ENCODE measurements at places on chromosomes 4 and X.

- DNase-seq = no peak
Measured at GRCh38 chr4:75036046-75036830, 103.3 kb downstream of the PARM1 start.

- no peak for DNase-seq
Measured at GRCh38 chr4:6574747-6575502, at the start of gene MAN2B2. MAN2B2 (plus strand) TSS chr4:6575189; CDS start chr4:6575211, 22 bp downstream.

DNA sequence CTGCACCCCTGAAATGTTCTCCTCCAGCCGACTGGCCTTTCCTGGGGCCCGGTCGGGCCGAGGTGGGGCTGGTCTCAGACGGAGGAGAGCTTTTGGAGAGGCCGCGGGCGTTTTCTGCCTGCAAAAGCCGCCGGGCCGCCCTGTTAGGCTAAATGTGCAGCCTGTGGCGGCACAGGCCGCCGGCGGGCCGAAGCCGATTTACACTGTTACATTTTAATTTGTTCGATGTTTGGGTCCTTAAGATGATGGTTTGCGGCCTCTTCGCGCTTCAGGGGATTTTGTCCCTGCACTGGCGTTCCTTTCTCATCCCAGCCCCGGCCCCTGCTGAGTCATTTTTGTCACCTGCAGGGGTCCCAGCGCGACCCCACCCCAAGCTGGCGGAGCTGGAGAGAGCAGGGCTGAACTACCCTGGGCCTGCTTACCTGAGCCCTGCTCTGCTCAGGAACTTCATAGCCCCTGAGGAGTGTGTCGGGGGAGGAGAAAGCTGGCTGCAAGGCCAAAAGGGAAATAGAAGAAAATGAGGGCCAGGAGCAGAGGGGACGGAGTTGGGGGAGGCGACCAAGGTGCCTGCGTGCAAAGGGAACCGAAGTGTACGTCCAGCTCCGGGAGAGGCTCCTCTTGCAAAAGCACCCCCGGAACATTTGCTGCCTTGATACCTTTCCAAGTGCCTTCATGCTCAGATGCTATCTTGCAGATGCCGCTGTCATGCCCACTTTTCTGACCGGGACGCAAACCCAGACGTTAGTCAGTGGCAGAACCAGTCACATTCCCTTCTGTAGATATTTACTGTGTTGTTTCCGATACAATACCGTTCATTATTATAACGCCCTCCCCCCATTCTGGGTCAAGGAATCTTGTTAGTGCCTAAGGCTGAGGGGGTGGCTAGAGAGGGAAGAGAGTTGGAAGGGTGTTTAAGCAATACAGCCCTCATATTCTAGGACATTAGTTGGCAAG, 977 bp upstream of the RBBP7 start:
- DNase-seq = no peak

DNA sequence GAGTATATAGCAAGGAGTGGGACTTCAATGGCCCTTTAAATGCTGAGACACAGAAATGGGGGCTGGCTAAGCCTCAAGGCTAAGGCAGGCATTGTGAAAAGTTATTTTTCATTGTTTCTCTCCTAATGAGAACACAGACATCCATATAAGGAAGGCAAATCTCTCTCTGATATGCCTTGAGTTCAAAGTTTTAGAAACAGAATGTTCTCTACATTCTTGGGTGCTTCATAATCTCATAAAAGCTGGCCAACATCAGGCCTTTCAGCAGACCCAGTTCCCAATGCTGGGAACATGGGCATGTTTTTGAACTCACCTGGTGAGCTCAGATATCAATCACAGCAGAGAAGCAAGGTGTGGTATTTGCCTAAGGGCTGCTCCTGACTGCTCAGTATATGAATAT, 19.4 kb upstream of the RAB40A start:
- peak; percentile 17 for DNase-seq

GRCh38 chr4:113433536-113434246, 327.8 kb downstream of the CAMK2D start:
- DNase-seq = no peak

Measured in keratinocyte (primary cell).